ENCODE measurements at places on chromosomes 2 and 18. TPM values are rescaled to one million over a fixed set of nuclear protein-coding genes. Genes with fewer than 3 reads are reported as not detected.

GRCh38 chr2:53769318-53769945 lies 1.8 kb downstream of the CHAC2 start:
- no peaks in the 10 kb centered on the region for H3K27me3 ChIP-seq
- DNase-seq, result no peak
- H3K4me3 ChIP-seq, result no peak overlapping the region
- no peaks in the 10 kb centered on the region for H3K36me3 ChIP-seq
- H3K4me1 ChIP-seq, result peaks cover 19% of the 10 kb centered on the region
- no peak overlapping the region for H3K27ac ChIP-seq

DNA sequence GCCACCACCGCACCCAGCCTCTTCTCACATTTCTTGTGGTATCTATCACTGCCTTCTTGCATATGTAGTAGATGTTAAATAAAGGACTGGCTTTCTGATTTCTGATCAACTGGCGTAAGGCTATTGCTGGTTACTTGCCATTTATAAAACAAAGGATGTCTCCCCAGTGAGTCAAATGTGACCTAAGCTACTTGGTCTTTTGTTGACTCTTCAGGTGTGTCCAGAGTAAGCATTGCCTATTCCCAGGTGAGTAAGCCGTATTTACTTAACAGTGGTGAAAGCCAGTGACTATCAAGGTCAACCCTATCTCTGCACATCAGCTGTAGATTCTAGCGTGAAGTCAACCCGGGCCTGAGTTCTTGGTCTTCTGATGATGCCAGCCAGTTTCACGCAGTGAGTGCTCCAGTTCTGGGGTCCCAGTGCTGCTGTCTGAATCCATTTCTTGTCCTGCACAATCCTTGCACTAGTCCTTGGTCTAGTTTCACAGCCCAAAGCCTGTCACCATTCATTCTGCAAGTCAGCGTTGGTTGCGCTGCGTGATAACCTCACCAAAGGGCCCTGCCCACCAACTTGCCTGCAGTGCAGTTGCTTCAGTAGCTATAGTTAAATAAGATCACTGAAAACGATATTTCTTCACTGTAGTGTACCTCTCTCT lies 120.2 kb downstream of the GBX2 start:
- no peak overlapping the region for H3K27ac ChIP-seq
- peaks cover 35% of the 10 kb centered on the region for H3K36me3 ChIP-seq
- H3K4me1 ChIP-seq, result no peaks in the 10 kb centered on the region
- DNase-seq, result no peak
- no peak overlapping the region for H3K4me3 ChIP-seq
- no peaks in the 10 kb centered on the region for H3K27me3 ChIP-seq

DNA sequence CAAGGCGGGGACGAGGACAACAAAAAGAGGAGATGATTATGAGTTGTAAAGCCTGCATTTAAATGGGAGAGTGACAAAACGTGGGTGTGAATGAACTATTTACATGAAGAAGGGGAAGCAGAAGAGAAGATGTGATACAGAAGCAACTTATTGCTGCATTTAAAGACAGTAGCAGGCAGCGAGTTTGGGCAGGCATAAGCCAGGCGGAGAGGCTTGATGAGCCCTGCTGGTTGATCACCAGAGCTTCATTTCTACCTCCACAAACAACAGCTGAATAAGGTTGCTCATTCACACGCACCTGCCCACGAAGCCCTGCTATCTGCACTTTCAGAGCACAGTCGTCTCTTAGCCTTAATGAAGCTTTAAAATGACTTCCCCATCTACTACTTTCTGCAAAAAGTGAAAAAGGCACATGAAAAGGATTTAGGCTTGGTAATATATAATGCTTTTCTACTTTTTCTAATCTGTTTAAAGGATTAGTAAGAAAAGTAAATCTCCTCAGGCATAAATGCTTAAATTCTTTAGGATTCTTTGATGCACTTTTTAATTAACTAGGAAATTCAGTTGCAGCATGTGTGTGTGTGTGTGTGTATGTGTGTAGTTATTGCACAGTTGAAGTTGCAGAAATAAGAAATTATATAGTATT lies 3.1 kb downstream of the SLC38A11 start:
- peaks cover 12% of the 10 kb centered on the region for H3K4me1 ChIP-seq
- H3K36me3 ChIP-seq, result no peaks in the 10 kb centered on the region
- H3K27ac ChIP-seq, result no peak overlapping the region
- no peak overlapping the region for H3K4me3 ChIP-seq

- H3K4me3 ChIP-seq, result no peak overlapping the region
- DNase-seq, result no peak
- H3K27ac ChIP-seq, result peak overlapping the region; percentile 76
- no peaks in the 10 kb centered on the region for H3K27me3 ChIP-seq
Observed at GRCh38 chr2:33153008-33153407, 206.3 kb downstream of the LTBP1 start.

DNA sequence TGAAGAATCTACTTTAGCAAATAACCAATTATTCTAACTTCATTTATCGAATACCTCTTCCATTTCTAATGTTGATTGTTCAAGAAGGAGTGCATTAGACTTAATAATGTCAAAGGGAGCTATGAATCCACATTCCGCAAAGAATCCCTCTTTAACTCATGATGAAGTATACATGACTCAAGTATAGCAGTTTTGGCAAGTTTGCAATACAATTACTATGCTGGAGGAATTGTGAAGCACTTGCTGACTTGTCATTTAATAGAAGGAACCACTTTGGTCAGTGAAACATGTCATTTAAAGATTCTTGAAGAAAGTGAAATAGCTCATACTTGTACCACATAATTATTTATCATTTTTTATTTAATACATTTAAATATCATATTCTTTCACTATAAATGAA lies 125.1 kb downstream of the SLC39A10 start:
- DNase-seq, result no peak
- H3K27me3 ChIP-seq, result no peaks in the 10 kb centered on the region
- no peaks in the 10 kb centered on the region for H3K4me1 ChIP-seq
- H3K4me3 ChIP-seq, result no peak overlapping the region
- H3K27ac ChIP-seq, result no peak overlapping the region
- H3K36me3 ChIP-seq, result no peaks in the 10 kb centered on the region

GRCh38 chr18:36333414-36333813 lies 35.9 kb downstream of the FHOD3 start:
- H3K4me1 ChIP-seq, result peaks cover 16% of the 10 kb centered on the region
- peak; percentile 89 for DNase-seq
- no peaks in the 10 kb centered on the region for H3K36me3 ChIP-seq
- H3K27ac ChIP-seq, result peak overlapping the region; percentile 3
- H3K4me3 ChIP-seq, result no peak overlapping the region

DNA sequence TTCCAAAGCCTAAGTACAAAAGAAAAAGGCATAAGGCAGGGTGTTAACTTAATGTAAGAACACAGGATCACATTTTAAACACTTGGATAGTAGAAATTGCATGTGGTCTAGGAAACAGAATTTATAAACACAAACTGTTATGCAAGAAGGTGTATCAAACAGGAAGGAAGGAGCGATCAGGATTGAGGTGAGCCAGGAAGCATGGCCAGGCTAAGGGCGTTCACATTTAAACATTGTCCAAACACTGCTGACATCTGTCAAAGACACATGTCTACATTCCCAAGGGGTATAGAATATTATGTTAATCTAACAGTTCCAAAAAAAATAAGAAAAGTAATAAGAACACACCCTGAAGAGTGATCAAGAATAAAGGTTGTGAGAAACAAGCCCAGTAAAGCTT lies 71.3 kb downstream of the CCDC141 start:
- H3K27ac ChIP-seq, result no peak overlapping the region
- no peak overlapping the region for H3K4me3 ChIP-seq
- no peaks in the 10 kb centered on the region for H3K36me3 ChIP-seq
- no peak for DNase-seq
- H3K27me3 ChIP-seq, result no peaks in the 10 kb centered on the region

DNA sequence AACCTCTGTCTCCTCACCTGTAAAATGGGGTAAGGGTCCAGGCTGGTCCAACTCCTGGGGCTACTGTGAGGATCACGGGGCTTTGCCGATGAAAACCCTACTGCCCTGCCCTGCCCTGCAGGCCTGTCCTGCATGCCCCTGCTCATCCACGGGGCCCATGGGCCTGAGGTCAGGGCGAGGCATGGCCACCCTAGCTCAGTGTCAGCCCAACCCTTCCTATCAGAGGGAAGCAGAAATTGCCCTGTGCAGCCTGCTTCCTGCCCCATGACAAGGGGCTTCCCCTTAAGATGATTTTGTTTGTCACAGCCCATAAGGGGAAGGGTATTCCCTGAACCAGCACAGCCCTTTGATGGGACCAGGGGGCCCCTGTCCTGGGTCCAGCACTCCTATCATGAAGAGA lies 353.6 kb upstream of the ID2 start:
- no peak for DNase-seq
- H3K27me3 ChIP-seq, result no peaks in the 10 kb centered on the region
- H3K36me3 ChIP-seq, result no peaks in the 10 kb centered on the region
- H3K4me1 ChIP-seq, result peaks cover 7% of the 10 kb centered on the region

DNA sequence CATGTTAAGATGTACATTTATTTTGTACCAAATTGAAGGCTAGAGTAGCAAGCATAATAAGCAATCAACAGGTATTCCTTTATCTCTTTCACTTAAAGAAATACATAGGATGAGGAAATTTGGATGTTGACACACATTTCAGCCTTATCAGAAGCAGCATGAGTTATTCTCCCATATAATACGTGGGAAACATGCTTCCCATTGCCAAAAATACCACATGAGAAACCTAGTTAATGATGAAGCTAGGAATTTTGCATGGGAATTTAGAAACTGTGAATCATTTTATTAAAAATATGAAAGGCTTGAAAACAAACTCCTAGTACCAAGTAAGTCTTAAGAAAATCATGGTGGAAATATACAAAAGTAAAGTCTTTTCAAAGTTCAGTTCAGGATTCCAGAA lies 751.8 kb downstream of the TSN start:
- no peak for DNase-seq
- no peak overlapping the region for H3K27ac ChIP-seq
- no peak overlapping the region for H3K4me3 ChIP-seq
- H3K27me3 ChIP-seq, result no peaks in the 10 kb centered on the region
- no peaks in the 10 kb centered on the region for H3K36me3 ChIP-seq
- no peaks in the 10 kb centered on the region for H3K4me1 ChIP-seq

- H3K4me1 ChIP-seq, result peaks cover 53% of the 10 kb centered on the region
- H3K27ac ChIP-seq, result no peak overlapping the region
- H3K36me3 ChIP-seq, result no peaks in the 10 kb centered on the region
- H3K4me3 ChIP-seq, result peak overlapping the region; percentile 15
- no peaks in the 10 kb centered on the region for H3K27me3 ChIP-seq
Observed at GRCh38 chr2:235501673-235502031, 7.8 kb downstream of the AGAP1 start.

DNA sequence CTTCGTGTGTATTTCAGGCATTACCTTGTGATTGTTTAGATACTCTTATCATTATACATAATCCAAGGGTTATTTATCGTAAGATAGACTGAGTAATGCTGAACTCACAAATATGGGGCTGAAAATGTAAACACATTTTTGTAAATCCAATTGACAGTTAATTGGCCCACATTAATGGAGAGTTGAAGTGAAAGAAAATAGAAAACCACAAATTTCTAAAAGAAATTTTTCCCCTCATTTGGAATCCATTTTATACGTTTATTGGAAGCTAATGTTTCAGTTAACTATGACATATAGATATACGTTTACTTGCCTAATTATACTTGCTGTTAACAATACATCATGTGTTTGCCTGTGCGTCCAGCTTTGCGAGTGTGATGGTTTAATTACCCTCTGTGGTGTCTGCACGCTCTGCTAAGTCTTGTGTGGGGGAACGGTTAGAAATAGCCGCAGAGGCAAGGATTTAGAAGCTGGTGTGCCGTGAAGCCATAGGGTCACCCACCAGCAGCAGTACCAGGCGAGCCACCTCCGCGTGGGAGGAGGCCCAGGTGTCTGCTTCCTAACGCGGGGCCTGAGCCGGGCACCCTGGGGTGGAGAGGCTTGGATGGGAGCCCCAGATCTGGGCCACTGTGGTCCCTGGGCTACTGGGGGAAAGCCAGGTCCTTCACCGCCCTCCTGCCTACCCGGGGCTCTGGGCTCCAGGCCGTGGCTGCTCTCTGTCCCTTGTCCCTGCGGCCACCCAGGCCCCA lies 38.0 kb downstream of the TSHZ1 start:
- peaks cover 32% of the 10 kb centered on the region for H3K4me1 ChIP-seq
- peak overlapping the region; percentile 78 for H3K27ac ChIP-seq
- DNase-seq, result no peak
- no peaks in the 10 kb centered on the region for H3K36me3 ChIP-seq

- H3K36me3 ChIP-seq, result no peaks in the 10 kb centered on the region
- DNase-seq, result peak; percentile 57
- H3K4me1 ChIP-seq, result no peaks in the 10 kb centered on the region
Observed at GRCh38 chr2:205654878-205655605, 27.3 kb upstream of the NRP2 start.

DNA sequence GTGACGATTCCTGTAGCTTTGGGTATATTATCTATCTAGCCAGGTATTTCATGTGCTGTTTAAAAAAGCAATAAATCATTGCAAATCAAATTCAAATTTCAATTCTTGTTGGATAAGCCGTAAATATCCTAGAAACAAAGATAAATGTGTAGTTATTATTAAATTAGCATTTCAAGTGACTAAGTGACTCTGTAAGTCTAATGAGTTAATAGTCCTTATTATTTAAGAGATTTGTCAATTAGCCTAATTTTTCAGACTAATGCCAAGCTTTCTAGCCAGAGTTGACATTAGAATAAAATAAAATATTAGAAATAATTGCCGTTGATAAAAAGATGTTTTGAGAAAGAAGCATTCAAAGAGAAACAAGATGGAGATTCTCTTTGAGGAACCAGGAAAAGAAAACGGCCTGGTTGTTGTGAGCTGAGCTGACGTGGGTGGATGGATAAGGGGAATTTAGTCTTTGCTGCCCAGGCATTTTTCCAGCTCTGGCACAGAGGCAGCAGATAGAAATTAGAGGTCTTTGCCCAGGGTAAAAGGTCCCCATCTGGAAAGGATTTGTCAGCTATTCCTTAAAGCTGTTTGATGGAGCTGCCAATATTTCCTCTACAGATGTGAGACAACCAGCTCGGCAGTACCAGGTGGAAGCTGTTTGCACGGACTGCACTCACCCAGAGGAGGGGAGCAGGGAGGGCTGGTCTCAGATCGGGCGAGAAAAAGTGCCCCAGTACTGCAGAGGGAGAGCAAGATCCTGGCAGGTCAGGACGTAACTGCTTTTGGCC lies 117.3 kb upstream of the SEC11C start:
- no peaks in the 10 kb centered on the region for H3K36me3 ChIP-seq
- no peaks in the 10 kb centered on the region for H3K4me1 ChIP-seq
- no peak for DNase-seq

GRCh38 chr18:31077878-31078277 lies 24.3 kb downstream of the DSC2 start:
- H3K27me3 ChIP-seq, result no peaks in the 10 kb centered on the region
- no peaks in the 10 kb centered on the region for H3K36me3 ChIP-seq
- no peak for DNase-seq
- no peak overlapping the region for H3K4me3 ChIP-seq
- no peak overlapping the region for H3K27ac ChIP-seq
- no peaks in the 10 kb centered on the region for H3K4me1 ChIP-seq

SPATA3 gene
- total RNA-seq, result not detected

KCNK3 gene
- 8.5 TPM for total RNA-seq

RIT2 gene
- total RNA-seq, result not detected

GKN1 gene
- total RNA-seq, result not detected

LOXHD1 gene
- not detected for total RNA-seq

REG3A gene
- not detected for total RNA-seq

LRP2 gene
- total RNA-seq, result not detected

GBX2 gene
- not detected for total RNA-seq

Measured in esophagus muscularis mucosa (tissue), 4 donors.